Endodermal cell (in vitro differentiated cells): ENCODE measurements at places on chromosomes 11 and 22.
A peak's percentile ranks its signal among the peaks of the same experiment; 100 is the strongest.

DNA sequence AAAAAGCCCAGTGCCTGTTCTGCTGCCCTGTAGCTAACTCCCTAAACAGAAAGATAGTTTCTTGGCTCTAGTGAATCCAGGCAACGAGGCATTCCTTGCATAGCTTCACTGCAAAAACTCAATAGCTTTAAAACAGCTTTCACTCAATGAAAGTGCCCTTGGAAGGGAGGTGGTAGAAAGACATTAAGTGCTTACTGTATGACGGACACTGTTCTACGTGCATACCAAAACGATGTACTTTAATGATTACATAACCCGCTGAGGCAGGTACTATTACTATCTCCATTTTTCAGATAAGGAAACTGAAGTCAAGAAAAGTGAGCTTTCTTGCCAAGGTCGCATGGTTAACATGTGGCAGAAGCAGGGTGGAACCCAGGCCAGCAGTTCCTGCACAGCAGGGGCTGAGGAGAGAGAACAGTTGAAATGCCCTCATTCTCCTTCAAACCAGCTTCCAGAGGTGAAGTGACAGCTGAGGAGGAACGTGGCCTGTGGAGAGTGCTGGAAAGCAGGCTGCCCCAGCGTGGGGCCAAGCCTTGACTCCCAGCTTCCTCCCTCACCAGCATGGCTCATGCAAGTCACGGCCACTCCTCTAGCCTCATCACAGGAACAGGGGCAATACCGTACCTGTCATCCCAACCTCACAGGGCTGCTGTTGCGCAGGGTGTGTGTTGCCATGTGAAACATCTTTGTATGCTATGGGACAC, 227.5 kb upstream of the NARS2 start:
- no peak overlapping the region for H3K27ac ChIP-seq
- H3K4me3 ChIP-seq = no peak overlapping the region
- H3K27me3 ChIP-seq = no peaks in the 10 kb centered on the region
- no peaks in the 10 kb centered on the region for H3K4me1 ChIP-seq
- H3K36me3 ChIP-seq = peaks cover 5% of the 10 kb centered on the region

GRCh38 chr22:43148581-43148980, 2.8 kb upstream of the TSPO start:
- H3K36me3 ChIP-seq = no peaks in the 10 kb centered on the region
- H3K4me1 ChIP-seq = peaks cover 4% of the 10 kb centered on the region
- no peak overlapping the region for H3K4me3 ChIP-seq
- no peaks in the 10 kb centered on the region for H3K27me3 ChIP-seq
- H3K27ac ChIP-seq = no peak overlapping the region

DNA sequence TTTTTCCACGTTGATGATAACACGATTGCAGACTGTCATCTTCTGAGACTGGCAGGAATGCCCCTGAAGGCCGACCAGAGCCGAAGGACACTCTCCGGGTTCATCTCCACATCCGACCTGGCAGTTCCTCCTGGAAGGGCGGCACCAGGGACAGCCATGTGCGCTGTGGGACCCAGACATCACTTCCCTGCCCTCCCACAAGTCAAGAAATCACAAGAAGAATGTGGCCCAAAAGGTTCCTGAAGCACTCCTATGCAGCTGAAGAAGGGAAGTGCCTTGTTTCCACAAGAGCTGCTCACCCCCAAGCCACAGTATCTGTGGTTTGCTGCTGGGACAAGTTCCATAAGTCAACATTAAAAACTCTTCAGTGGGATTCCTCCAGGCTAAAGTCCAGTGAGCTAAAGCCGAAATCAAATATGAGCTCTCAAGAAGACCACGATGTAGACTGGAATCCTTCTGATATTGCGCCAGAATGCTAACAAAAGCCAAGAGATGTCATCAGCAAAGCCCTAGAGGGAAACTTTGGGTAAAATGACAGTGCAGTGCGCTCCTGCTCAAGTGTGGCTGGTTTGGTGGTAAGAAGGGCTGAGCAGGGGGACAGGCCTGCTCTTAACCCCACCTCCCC, 21.2 kb downstream of the PACSIN2 start:
- no peaks in the 10 kb centered on the region for H3K27me3 ChIP-seq
- DNase-seq = no peak
- H3K4me1 ChIP-seq = no peaks in the 10 kb centered on the region
- H3K27ac ChIP-seq = no peak overlapping the region

- H3K36me3 ChIP-seq = no peaks in the 10 kb centered on the region
- no peak overlapping the region for H3K4me3 ChIP-seq
- peak; percentile 42 for DNase-seq
- no peaks in the 10 kb centered on the region for H3K27me3 ChIP-seq
- H3K4me1 ChIP-seq = no peaks in the 10 kb centered on the region
- no peak overlapping the region for H3K27ac ChIP-seq
Observed at GRCh38 chr11:70454197-70454767, 56.0 kb downstream of the CTTN start.
